ENCODE measurements at places on chromosomes 16 and 17. TPM values are rescaled to one million over a fixed set of nuclear protein-coding genes. Genes with fewer than 3 reads are reported as not detected.

DNA sequence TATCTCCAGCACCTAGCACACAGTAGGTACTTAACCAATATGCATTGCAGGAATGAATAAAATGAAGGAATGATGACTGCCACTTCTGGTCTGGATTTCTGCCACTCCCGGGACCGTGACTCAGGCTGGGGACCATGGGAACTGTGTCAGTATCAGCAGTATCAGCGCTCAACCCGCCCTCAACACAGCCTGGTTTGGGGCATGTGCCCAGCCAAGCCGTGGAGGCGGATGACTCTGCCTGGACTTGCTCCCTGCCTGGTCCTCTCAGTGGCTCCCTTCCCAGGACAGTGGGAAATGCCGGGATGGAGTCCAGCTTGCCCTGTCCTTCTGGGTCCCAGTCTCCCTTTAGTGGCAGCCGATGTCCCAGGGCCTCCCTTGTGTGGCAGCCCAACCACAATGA, 55.1 kb downstream of the SRCIN1 start:
- no peaks in the 10 kb centered on the region for H3K36me3 ChIP-seq
- H3K27ac ChIP-seq, result peak overlapping the region; percentile 35
- H3K4me3 ChIP-seq, result no peak overlapping the region
- peaks cover 5% of the 10 kb centered on the region for H3K4me1 ChIP-seq
- peak; percentile 93 for DNase-seq

GRCh38 chr17:30433514-30433913, 43.7 kb upstream of the GOSR1 start:
- no peak overlapping the region for H3K27ac ChIP-seq
- H3K4me3 ChIP-seq, result no peak overlapping the region
- no peaks in the 10 kb centered on the region for H3K27me3 ChIP-seq

The SOX9 gene
- 3.5 TPM for polyA plus RNA-seq

DNA sequence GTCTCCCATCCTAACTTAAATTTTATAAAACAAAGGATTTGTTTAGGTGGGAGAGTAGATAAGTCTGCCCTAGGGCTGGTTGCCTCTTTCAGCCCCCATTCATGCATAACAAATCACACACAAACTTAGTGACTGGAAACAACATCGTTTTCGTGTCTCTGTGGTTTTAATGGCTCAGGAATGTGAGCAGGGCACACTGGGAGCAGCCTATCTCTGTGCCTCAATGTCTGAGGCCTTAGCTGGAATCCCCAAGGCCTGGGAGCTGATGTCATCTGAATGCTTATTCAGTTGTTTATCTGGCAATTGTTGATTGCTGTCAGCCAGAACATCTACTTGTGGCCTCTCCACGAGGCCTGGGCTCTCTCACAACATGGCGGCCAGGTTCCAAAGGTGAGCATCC, 101.9 kb upstream of the HSBP1 start:
- H3K4me3 ChIP-seq, result no peak overlapping the region
- H3K36me3 ChIP-seq, result no peaks in the 10 kb centered on the region
- no peaks in the 10 kb centered on the region for H3K4me1 ChIP-seq
- no peaks in the 10 kb centered on the region for H3K27me3 ChIP-seq
- no peak overlapping the region for H3K27ac ChIP-seq
- no peak for DNase-seq

The PDIA2 gene
- 2.6 TPM for polyA plus RNA-seq

DNA sequence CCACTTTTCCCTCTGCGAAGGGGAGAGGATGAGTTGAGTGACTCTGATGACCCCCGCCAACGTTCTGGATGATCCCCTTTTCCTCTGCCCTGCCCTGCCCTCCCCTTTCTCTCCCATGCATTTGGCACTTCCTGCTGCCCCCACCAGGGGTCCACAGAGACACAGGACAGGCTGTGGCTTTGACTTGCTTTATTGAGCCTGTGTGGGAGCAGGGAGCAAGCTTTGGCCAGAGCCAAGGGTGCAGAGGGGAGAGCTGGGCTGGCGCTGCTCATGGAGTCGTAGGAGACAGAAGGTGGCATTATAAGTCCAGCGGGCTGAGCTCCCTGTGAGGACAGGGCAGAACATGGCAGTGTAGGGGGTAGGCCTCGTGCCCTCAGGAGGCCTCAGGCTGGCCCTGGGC, 1.6 kb downstream of the PPY start:
- no peak overlapping the region for H3K27ac ChIP-seq
- no peaks in the 10 kb centered on the region for H3K36me3 ChIP-seq
- no peak for DNase-seq
- no peaks in the 10 kb centered on the region for H3K4me1 ChIP-seq

DNA sequence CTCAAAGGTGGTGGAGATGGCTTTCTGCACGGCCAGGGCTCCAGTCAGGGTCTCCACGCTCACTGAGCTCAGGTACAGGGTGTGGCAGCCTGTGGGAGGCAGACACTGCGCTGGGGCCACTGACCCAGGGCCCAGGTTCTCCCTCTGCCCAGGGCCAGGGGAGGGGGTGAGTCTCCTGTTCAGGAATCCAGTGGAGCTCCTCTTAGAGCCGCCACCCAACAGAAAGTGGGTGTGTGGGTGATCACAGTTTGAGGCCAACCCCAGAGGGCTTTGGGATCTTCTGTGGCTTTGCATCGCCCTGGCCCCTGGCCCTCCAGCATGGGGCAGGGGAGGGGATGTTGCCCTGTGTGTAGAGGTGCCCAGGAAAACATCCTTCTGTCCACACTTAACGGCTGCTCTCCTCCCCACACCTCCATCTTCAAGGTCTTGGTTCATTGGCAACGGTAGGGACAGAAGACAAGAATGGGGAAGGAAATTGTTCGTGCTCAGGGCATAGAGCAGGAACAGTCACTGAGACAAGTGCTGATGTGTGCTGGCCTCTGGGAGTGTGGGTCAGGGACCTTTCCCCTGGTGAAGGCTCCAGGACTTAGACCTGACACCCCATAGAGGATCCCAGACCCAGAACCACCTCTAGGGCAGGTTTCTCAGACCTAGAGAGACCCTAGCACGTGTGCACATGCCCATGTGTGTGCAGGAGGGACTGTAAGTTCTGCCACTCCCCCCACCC, 21.5 kb downstream of the TNS4 start:
- no peaks in the 10 kb centered on the region for H3K4me1 ChIP-seq
- no peak overlapping the region for H3K27ac ChIP-seq
- H3K4me3 ChIP-seq, result no peak overlapping the region
- DNase-seq, result no peak
- H3K36me3 ChIP-seq, result no peaks in the 10 kb centered on the region
- no peaks in the 10 kb centered on the region for H3K27me3 ChIP-seq

The ITGAD gene
- 0.09 TPM for polyA plus RNA-seq

GRCh38 chr17:73343168-73343634, 31.4 kb upstream of the CDC42EP4 start:
- no peaks in the 10 kb centered on the region for H3K36me3 ChIP-seq
- DNase-seq, result peak; percentile 50
- peak overlapping the region; percentile 82 for H3K27ac ChIP-seq
- no peaks in the 10 kb centered on the region for H3K27me3 ChIP-seq

GRCh38 chr17:7293159-7293558, 1.3 kb downstream of the YBX2 start:
- no peak for DNase-seq
- no peaks in the 10 kb centered on the region for H3K36me3 ChIP-seq
- H3K27me3 ChIP-seq, result peaks cover 17% of the 10 kb centered on the region

DNA sequence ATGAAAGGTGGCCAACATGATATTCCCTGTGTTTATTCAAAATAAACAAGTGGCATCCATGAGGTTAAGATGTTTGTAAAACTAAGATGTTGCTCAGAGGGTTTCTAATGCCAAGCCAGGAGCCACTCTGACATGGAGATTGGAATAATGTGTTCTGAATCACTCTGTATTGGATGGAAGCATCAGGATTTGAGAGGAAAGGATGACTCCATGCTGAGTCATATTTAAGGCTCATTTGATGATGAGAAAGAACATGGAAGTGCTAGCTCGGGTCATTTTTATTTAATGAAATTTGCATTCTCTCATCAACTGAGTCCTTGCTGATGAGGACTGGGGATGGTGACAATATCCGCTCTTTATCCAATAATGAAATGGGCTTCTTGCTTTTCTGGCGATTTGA, 6.2 kb downstream of the VAT1L start:
- H3K27ac ChIP-seq, result no peak overlapping the region
- no peak overlapping the region for H3K4me3 ChIP-seq
- DNase-seq, result no peak
- H3K36me3 ChIP-seq, result no peaks in the 10 kb centered on the region
- H3K27me3 ChIP-seq, result peaks cover 9% of the 10 kb centered on the region
- no peaks in the 10 kb centered on the region for H3K4me1 ChIP-seq

GRCh38 chr17:79930877-79931816, 91.9 kb upstream of the CBX4 start:
- DNase-seq, result no peak
- H3K4me3 ChIP-seq, result no peak overlapping the region
- no peak overlapping the region for H3K27ac ChIP-seq
- peaks cover 15% of the 10 kb centered on the region for H3K27me3 ChIP-seq

The PRKCB gene
- polyA plus RNA-seq, result 0.54 TPM

GRCh38 chr16:73878611-73879010, 418.0 kb upstream of the PSMD7 start:
- no peak overlapping the region for H3K4me3 ChIP-seq
- H3K4me1 ChIP-seq, result peaks cover 3% of the 10 kb centered on the region
- H3K27me3 ChIP-seq, result no peaks in the 10 kb centered on the region
- no peak overlapping the region for H3K27ac ChIP-seq

DNA sequence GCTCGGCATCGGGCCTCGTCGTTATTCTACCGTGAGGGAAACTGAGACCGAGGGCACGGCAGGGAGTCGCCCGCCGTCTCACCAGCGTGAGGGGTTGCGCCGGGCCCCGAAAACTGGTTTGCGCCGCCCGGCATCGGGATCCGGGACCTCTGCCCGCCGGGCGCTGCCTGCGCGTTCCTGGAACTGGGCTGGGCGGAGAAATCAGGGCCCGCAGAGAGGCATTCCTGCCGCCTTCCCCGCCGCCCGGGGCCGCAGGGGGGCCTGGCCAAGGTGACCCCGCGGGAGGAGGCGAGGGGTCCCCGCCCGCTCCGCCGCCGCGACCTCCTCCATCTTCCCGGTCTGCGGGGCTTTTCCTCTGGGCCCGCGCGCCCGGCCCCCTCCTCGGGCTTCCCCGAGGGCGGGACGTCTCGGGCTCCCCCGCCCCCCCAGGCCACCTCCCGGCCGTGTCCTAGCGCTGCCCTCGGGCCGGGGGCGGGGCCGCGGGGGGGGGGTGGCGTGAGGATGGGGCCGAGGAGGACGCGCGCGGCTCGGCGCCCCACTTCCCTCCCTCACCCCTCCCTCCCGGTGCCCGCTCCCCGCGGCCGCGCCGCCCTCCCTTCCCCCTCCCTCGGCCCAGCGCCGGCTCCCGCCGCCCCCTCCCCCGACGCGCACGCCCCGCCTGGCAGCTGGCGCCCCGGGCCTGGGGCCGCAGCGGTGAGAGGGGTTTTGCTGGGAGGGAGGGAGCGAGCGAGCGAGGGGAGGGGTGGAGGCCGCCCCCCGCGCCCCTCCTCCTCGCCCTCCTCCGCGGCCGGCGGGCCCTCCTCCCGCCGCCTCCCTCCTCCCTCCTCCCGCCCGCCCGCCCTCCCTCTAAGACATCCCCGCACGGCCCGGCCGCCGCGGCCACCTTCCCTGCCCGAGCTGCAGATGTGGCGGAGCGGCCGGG, at the start of gene GLIS2:
TSS of gene GLIS2 (plus strand) at position 882 of the 922 bp plus-strand sequence. CDS start 16,214 bp downstream, outside the sequence.
- DNase-seq, result peak; percentile 87
- no peaks in the 10 kb centered on the region for H3K36me3 ChIP-seq
- H3K4me3 ChIP-seq, result peak within 1 kb of the TSS; percentile 82
- peak within 1 kb of the TSS; percentile 59 for H3K27ac ChIP-seq
- no peaks in the 10 kb centered on the region for H3K27me3 ChIP-seq
- peaks cover 45% of the 10 kb centered on the region for H3K4me1 ChIP-seq

The GUCY2D gene
- not detected for polyA plus RNA-seq

GRCh38 chr17:64527914-64528313, 21.1 kb downstream of the CEP95 start:
- H3K36me3 ChIP-seq, result no peaks in the 10 kb centered on the region
- H3K4me1 ChIP-seq, result peaks cover 13% of the 10 kb centered on the region
- DNase-seq, result no peak
- no peaks in the 10 kb centered on the region for H3K27me3 ChIP-seq
- H3K27ac ChIP-seq, result no peak overlapping the region
- H3K4me3 ChIP-seq, result no peak overlapping the region

The PPP1R27 gene
- polyA plus RNA-seq, result 3.1 TPM

The MEIOB gene
- not detected for polyA plus RNA-seq

DNA sequence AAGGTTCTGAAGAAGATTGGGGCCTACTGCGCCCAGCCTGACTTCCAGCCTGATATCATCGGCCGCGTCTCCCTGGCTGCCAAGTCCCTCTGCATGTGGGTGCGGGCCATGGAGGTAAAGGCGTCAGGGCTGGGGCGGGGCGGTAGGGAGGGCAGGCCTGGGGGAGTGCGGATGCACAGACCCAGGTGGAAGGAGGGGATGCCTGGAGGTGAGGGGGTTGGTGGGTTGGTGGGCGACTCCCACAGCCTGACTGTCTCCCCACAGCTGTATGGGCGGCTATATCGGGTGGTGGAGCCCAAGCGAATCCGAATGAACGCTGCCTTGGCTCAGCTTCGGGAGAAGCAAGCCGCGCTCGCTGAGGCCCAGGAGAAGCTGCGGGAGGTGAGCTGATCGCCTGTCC, 26.8 kb upstream of the KDM6B start:
- DNase-seq, result no peak
- H3K4me1 ChIP-seq, result no peaks in the 10 kb centered on the region
- H3K27me3 ChIP-seq, result peaks cover 7% of the 10 kb centered on the region
- no peak overlapping the region for H3K27ac ChIP-seq
- H3K36me3 ChIP-seq, result no peaks in the 10 kb centered on the region

The MXRA7 gene
- 573 TPM for polyA plus RNA-seq

DNA sequence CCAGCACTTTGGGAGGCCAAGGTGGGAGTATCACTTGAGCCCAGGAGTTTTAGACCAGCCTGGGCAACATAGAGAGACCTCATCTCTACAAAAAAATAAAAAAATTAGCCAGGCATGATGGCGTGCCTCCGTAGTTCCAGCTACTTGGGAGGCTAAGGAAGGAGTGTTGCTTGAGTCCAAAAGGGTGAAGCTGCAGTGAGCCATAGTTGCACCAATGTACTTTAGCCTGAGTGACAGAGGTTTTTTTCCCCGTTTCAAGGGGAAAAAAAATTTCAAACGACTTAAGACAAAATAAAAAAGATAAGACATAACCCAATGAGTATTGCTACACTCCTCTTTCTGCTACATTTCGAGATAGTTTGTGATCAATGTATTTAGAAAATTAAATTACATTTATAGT, 6.8 kb downstream of the DHX8 start:
- H3K27ac ChIP-seq, result no peak overlapping the region
- no peaks in the 10 kb centered on the region for H3K27me3 ChIP-seq
- no peak overlapping the region for H3K4me3 ChIP-seq
- H3K4me1 ChIP-seq, result no peaks in the 10 kb centered on the region
- H3K36me3 ChIP-seq, result no peaks in the 10 kb centered on the region

GRCh38 chr17:45320349-45320930, 3.6 kb upstream of the MAP3K14 start:
- peaks cover 39% of the 10 kb centered on the region for H3K4me1 ChIP-seq
- H3K27ac ChIP-seq, result peak overlapping the region; percentile 32
- H3K36me3 ChIP-seq, result no peaks in the 10 kb centered on the region
- H3K27me3 ChIP-seq, result no peaks in the 10 kb centered on the region
- no peak for DNase-seq
- H3K4me3 ChIP-seq, result no peak overlapping the region

GRCh38 chr16:21244518-21245215, 11.2 kb downstream of the ANKS4B start:
- H3K27ac ChIP-seq, result no peak overlapping the region
- H3K4me3 ChIP-seq, result no peak overlapping the region
- DNase-seq, result no peak
- no peaks in the 10 kb centered on the region for H3K36me3 ChIP-seq
- no peaks in the 10 kb centered on the region for H3K4me1 ChIP-seq
